ENCODE measurements at places on chromosomes 13 and 19. TPM values are rescaled to one million over a fixed set of nuclear protein-coding genes. Genes with fewer than 3 reads are reported as not detected.

- no peak for DNase-seq
Observed at GRCh38 chr13:24618011-24618955, 61.9 kb upstream of the ATP12A start.

KRTDAP gene
- total RNA-seq, result not detected

GRCh38 chr19:14103310-14103709 is 12.8 kb upstream of the SAMD1 start:
- no peak for DNase-seq

DENND1C gene
- 0.16 TPM for total RNA-seq

- peak; percentile 92 for DNase-seq
Observed at GRCh38 chr19:58154679-58155648, 4.4 kb upstream of the ZNF329 start.

DNA sequence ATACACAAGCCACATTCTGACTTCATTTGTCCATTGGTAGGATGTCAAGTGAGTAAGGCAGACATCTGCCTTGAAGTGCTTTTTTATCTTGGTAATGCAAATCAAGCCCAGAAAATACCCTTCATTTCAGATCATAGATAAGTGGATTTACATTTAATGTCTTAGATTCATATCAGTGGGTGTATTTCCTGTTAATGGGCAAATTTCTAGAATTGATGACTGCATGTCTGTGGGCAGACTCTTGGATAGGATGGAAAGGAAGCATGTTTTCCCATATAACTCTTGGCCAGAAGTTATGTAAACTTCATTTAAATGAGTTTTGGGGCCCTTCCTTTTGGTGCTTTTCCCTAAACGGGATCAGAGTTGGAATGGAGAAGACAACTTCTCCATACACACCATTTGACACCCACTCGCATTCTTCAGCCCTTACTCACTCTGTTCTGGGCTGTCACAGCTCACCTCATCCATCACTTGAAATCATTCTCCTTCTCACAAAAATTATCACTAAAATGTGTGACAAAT is 154.6 kb downstream of the FLT1 start:
- DNase-seq, result no peak

GRCh38 chr19:51060973-51061372 is 3.9 kb downstream of the KLK13 start:
- no peak for DNase-seq

SLC7A9 gene
- total RNA-seq, result not detected

DNA sequence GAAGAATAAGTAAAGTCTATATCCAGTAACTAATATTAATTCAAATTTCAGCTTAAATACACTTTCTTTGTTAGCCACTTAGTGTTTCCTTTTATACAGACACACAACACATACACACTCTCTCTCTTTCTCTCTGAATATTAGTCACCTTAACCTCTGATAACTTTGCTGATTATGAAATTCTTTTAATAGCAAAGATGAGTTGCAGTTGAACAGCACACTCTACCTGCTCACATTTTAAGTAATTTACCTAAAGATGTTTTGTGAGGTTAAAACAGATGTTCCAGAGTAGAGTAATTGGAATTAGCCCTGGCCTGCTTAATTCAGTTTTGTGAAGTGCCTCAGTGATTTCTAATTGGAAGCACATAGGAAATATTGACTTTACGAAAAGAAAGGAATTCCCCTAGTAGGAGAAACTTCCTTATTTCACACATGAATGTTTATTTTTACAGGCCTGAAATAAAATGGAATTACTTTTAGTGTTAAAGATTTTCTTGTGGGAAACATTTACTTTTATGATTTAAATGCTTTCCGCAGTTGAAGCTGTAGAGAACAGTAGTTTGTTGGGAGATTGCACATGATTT is 184.3 kb downstream of the MYO16 start:
- no peak for DNase-seq

DNA sequence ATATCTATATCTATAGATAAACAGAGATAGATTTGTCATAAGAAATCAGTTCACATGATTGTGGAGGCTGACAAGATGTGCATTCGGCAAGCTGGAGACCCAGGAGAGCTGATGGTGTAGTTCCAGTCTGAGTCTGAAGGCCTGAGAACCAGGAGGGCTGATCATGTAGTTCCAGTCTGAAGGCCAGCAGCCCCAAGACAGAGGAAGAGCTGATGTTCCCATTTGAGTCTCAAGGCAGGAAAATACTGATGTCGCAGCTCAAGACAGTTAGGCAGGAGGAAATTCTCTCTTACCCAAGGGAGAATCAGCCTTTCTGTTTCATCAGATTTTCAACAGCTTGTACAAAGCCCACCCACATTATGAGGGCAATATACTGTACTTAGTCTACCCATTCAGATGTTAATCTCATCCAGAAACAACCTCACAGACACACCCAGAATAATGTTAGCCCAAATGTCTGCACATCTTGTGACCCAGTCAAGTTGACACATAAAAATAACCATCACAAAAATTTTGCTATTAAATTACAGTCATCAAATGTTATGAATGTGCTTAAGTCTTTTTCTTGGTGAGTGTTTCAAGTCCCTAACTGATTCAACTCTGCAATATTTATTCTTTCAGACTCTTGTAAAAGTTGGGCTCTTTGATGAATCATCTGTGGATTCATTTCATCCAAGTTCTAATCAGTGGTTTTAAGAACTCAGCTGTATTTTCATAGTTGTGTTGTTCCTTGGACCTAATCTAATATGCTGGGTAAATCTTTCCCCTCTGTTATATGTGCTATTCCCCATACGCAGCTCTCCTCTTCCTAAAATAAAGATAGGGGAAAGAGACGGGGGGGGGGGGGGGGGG is 22.7 kb upstream of the LRCH1 start:
- peak; percentile 20 for DNase-seq

- peak; percentile 52 for DNase-seq
Observed at GRCh38 chr13:113802090-113802531, 43.1 kb downstream of the TMEM255B start.

ZNF154 gene
- 0.21 TPM for total RNA-seq

GRCh38 chr13:38376546-38376945 is 26.9 kb downstream of the UFM1 start:
- no peak for DNase-seq

DNA sequence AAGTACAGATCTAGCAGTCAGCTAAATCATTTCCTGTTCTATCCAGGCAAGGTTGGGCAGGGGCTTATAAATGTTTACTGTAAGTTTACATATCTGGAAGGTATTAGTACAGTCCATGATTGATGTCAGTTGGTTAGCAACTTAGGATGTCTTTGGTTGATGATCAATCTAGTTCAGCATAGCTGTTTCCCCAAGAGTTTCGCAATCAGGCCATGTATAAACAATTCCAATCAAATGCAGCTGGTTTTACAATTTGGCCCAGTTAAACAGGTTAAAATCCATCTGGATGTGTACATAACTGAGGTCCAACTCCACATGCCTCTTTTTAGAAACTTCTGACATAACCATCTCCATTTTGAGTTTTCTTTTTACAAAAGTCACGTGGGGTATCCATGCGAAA is 6.9 kb downstream of the ZNF221 start:
- no peak for DNase-seq

- DNase-seq, result no peak
Observed at GRCh38 chr19:4075373-4075772, 8.7 kb upstream of the ZBTB7A start.

TNFSF9 gene
- total RNA-seq, result 15.2 TPM

- DNase-seq, result no peak
Observed at GRCh38 chr13:75514080-75514995, 23.3 kb downstream of the COMMD6 start.

- DNase-seq, result no peak
Observed at GRCh38 chr19:10203686-10204085, 8.9 kb upstream of the DNMT1 start.

GRCh38 chr19:4016486-4016885 is 8.9 kb downstream of the PIAS4 start:
- DNase-seq, result no peak

GRCh38 chr19:51772977-51773376 is 12.0 kb downstream of the FPR2 start:
- DNase-seq, result peak; percentile 23

DNA sequence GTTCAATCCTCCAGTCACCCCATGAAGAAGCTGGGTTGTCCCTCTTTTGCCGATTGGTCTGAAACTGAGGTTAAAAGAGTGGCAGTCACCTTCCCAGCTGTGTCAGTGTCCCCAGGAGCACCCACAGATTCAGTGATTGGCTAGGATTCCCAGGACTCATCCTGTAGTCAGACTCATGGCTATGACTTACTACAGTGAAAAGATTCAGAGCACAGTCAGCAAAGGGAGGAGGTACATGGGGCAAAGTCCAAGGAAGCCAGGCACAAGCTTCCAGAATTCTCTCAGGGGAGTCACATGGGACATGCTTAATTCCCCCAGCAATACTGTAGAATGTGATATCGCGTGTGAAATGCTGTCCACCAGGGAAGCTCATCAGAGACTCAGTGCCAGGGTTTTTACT is 14.2 kb downstream of the ZNF473 start:
- DNase-seq, result no peak

- DNase-seq, result no peak
Observed at GRCh38 chr13:50074843-50075242, 59.6 kb downstream of the KCNRG start.

KCNC3 gene
- total RNA-seq, result 0.09 TPM

DNA sequence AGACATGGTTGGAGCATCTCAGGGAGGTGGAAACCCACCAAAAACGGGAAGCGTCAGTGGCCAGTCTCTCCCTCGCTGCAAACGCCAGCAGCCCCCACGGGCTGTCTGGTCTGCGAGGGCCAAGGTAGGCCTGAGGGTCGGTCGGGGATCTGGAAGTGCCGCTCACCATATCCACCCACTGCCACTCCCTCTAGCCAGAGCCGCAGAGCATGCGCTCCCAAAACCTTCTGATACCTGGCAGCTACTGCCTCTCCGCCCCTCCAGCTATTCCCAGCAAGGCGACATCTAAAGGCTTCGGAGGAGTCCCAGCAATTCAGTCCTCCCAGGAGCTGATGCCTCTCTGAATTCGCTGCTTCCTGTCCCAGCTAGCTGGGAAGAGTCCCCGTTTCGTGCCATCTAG is 4.4 kb upstream of the FKRP start:
- DNase-seq, result no peak

- DNase-seq, result no peak
Observed at GRCh38 chr19:41912899-41913537, 15.2 kb downstream of the ERFL start.

DNA sequence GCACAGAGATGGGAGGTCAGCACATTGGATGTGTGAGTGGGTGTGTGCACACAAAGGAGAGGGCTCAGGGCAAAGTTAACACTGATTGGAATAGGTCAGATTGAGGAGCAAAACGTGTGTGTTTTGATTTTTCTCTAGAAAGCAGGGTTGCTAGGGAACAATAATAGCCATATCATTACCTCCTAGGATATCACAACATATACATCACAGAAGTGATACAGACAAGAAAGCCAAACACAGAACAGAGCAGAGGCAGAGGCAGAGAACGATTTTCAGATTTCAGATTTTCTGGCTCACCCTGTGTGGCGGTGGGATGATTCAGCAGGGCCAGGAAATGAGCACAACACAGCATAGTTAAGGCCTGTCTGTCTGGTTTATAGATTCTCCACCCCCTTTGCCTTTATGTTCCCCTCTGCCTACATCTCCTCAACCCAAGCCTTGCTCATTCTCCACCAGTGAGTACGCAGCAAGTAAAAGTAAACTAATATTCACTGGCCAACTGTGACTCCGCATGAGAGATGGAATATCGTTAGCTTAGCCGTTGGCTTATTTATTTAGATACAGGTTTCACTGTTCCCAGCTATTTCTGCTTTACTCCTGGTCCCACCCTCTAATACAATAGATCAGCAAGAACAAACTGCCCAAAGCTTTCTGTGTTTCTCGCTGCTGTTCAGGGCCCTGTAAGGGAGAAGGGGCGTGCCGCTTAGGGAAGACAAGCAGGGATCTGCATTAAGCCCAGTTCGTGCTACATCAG is 182.7 kb upstream of the TSC22D1 start:
- peak; percentile 92 for DNase-seq

GRCh38 chr13:30019648-30020626 is 169.5 kb upstream of the UBL3 start:
- no peak for DNase-seq

DNA sequence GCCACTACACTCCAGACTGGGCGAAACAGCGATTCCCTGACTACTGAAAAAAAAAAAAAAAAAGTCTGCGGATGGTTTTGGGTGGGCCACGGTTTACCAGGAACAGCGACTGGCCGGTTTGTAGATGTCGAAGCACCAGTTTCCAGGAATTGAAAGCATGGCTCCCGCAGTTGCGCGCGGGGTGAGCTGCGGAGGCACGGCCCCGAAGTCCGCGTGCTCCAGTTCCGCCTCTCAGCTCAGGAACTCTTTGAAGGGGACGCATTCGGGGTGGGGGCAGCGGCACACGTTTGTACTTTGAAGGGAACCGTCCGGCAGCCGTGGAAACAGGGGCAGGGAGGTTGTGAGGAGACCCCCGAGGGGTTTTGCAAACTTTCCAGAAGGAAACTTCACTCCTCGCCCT is 27.1 kb upstream of the PABPC3 start:
- DNase-seq, result no peak

DNA sequence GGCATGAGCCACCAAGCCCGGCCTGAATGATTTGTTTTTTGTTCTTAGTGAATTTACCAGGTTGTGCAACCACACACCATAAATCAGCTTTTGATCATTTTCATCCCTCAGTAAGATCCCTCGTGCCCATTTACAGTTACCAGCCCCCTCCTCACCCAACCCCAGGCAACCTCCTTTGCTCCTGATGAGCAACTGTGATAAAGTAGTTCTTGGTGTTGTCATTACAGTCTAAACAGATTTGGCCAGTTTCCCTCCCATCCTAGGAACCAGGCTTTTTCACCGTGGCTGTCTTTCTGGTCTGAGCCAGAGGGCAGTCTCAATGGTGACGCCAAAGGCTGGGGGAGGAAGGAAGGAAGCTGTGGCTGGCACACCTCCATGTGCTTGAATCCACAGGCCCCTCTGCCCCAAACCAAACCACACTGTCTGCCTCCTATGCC is 61.2 kb upstream of the WDFY2 start:
- DNase-seq, result peak; percentile 77

GFY gene
- not detected for total RNA-seq

ZNF135 gene
- total RNA-seq, result 4.0 TPM

All from mammary epithelial cell (primary cell).